Left renal cortex interstitium (tissue), 4 donors: ENCODE measurements at places on chromosomes 1 and 21. TPM values are rescaled to one million over a fixed set of nuclear protein-coding genes. Genes with fewer than 3 reads are reported as not detected.
A peak's percentile ranks its signal among the peaks of the same experiment; 100 is the strongest.

Gene OR2L3
- polyA plus RNA-seq: not detected

- no peak for DNase-seq
These were observed 47.0 kb downstream of the ETS2 start for GRCh38 chr21:38852708-38853107.

Gene TSPEAR
- 0.57 TPM for polyA plus RNA-seq

Gene RNU1-1
- polyA plus RNA-seq: 2.1 TPM

GRCh38 chr21:43906585-43907370, 41.8 kb downstream of the AGPAT3 start:
- no peak for DNase-seq

Gene PCP4
- polyA plus RNA-seq: 11.1 TPM

DNA sequence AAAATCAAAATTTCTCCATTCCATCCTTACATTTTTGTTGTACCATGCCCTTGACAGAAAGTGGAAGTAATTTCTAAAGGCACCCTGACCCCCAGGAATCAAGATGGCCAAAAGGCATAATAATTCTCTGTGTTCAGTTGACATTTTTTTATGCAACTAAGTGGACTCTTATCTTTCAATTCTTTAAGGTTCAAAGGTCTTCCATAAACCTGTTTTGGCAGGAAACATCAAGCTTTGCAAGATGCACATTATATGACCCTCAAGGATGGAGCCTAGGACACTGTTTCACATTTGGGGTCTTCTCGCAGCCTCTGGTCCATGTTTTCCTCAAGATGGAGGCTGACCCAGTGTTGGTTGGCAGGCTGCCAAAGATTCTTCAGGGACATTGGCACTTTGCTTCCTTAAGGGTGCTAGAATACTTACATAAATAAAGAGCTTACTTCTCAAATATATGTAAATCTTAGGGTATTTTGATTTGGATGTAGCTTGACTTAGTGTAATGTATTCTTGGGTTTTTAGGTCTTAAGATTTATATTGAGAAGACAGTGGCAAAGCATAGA, 48.0 kb upstream of the COG2 start:
- DNase-seq: no peak

DNA sequence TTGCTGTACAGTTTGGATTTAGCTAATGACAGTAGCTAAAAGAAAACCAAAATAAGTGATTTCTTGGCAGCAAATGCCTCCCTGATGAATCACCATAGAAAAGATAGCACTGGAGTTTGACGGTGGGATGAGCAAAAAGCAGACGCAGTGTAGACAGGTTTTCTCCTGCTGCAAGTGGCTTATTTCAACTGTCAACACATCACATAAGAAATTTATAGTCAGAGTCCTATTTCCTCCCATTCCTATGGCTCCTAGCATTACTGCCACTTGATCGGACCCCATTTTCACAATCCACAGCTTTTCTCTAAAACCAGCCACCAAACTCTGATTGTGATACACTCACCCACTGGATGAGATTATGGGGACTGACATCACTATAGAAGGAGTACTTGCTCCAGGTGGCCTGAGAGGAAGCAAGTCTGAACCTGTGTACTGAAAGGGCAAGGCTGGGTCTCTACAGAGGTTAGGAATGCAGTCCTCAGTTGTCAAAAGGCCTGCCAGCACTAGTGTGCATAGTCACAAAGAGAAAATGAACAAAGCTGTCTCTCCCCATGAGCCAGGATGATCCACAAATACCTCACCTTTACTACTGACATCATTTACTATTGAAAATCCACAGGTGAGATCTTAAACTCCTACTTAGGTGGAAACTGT, 359.8 kb downstream of the LTN1 start:
- no peak for DNase-seq

- DNase-seq: no peak
These were observed 29.2 kb downstream of the DNASE2B start for GRCh38 chr1:84427250-84428188.

DNA sequence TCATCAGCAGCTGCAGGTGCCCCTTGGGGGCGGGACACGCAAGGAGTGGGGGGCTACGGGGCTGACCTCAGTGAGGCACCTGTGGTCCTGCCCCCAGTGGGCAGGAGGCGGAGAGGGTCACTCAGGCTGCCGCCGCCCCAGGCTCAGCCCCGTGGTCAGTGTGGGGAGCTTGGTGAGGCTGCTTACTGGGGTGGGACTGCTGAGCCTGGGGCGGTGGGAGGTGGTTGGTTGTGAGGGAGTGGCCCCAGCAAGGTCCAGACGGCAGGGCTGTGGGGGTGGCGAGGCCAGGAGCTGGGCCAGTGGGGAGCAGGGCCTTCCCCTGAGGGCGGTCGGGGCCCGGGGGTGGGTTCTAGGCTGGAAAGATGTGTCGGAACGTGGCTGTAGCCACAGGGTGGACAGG, 14.3 kb downstream of the PFKL start:
- no peak for DNase-seq

- DNase-seq: no peak
These were observed 79.2 kb upstream of the TNR start for GRCh38 chr1:175822580-175822979.

- DNase-seq: no peak
These were observed 95.6 kb downstream of the ZNF644 start for GRCh38 chr1:90925928-90926869.

- peak; percentile 29 for DNase-seq
These were observed 595 bp downstream of the AK2 start for GRCh38 chr1:33036051-33036525.

- no peak for DNase-seq
These were observed 63.4 kb downstream of the OPTC start for GRCh38 chr1:203557390-203557789.

GRCh38 chr1:175572932-175573868, 170.2 kb downstream of the TNR start:
- peak; percentile 48 for DNase-seq

- DNase-seq: no peak
These were observed 1.2 kb downstream of the LRRC40 start for GRCh38 chr1:70204139-70204538.

Gene GUCA2A
- not detected for polyA plus RNA-seq

DNA sequence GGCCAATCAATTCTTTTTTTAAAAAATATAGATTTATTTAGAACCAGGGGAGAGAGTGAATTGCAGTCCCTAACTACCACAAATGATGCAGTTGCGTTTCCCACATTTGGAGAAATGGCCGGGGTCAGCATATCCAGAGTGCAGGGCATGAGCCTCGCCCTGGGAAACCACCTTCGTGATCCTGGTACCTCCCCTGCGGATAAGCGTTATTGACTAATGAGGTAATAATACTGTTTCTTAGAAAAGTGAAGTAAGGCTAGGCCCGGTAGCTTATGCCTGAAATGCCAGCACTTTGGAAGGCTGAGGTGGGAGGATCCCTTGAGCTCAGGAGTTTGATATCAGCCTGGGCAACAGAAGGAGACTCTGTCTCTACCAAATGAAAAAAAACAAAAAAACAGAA, 111.5 kb upstream of the SLC45A1 start:
- DNase-seq: no peak

- no peak for DNase-seq
These were observed 865 bp downstream of the ADPRS start for GRCh38 chr1:36089393-36090121.

DNA sequence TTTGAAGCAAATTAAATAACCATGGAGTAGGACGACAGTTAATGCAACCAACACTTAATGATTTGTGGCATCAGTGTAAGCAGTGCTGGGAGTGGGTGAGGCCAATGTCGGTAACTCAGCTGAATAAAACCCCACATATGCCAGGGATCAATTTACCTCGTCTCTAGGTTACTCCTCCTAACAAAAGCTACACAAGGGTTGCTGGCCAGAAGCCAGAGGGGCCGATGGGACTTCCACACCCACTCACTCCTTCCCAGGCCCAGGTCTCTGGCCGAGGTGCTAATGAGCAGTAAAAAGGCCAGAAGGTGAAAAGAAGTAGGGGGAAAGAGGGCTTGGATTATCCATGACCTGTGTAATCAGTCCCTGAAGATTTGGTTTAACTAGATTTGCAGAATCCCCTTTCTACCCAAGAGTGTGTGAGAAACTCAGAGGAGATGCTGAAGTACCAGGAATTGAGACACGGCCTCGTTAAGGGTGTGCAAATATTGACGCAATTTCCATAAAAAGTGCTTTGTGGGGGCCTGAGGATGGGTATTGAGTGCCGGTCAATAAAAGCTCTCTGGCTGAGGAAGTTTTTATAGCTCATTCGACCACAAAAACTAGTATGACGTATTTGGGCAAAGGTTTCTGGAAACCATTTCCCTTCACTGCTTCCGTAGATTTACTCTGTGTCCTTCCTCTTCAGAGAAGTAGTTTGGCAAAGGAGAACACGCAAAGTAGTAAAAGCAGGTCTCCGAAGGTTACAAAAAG, 145.5 kb downstream of the TBX15 start:
- peak; percentile 46 for DNase-seq

DNA sequence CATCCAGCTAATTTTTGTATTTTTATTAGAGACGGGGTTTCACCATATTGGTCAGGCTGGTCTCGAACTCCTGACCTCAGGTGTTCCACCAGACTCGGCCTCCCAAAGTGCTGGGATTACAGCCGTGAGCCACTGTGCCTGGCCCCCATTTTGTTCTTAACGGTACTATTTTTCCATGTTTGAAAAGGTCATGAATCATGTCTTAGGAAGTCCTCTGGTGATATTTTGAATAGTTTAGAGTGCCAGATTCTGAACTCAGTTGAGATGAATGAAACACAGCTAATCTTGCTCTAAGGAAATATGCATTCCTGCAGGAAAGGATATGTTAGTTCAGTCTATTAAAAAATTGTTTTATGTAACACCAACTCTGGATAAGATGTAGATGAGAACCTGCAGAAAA, 62.6 kb upstream of the ATP2B4 start:
- no peak for DNase-seq

- DNase-seq: no peak
These were observed 87.9 kb downstream of the VAV3 start for GRCh38 chr1:107877092-107877491.

Gene TOR1AIP1
- 44.0 TPM for polyA plus RNA-seq

Gene RAB42
- 2.7 TPM for polyA plus RNA-seq

Gene LHX8
- not detected for polyA plus RNA-seq

Gene KANK4
- polyA plus RNA-seq: 20.8 TPM

Gene SERPINC1
- 0.30 TPM for polyA plus RNA-seq

- no peak for DNase-seq
These were observed 7.4 kb upstream of the B3GALNT2 start for GRCh38 chr1:235511470-235512240.
